Caki2 (cell line): ENCODE measurements at places on chromosomes 7 and 10.
A peak's percentile ranks its signal among the peaks of the same experiment; 100 is the strongest.

GRCh38 chr7:55299273-55299967 is 65.7 kb upstream of the LANCL2 start:
- no peak for DNase-seq

DNA sequence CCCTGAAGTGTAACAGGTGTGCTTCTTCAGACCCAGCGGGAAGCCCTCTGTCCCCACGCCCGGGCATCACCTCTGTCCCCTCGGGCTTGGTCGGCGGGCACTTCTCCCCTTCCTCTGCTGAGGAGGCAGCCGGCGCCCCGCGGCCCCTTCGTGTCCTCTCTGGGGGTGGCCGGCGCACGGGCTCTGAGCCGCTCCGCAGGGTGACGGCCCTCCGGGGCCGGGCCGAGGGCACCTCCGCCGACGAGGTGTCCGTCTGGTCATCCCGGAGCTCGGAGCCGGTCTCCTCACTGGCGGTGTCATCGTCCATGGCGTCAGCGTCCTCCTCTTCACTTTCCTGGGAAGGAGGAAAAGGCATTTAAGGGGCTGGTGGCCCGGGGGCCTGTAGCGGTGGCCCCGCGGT is 239.0 kb downstream of the SFMBT2 start:
- DNase-seq, result no peak

GRCh38 chr7:11450281-11450680 is 381.7 kb downstream of the THSD7A start:
- DNase-seq, result no peak

DNA sequence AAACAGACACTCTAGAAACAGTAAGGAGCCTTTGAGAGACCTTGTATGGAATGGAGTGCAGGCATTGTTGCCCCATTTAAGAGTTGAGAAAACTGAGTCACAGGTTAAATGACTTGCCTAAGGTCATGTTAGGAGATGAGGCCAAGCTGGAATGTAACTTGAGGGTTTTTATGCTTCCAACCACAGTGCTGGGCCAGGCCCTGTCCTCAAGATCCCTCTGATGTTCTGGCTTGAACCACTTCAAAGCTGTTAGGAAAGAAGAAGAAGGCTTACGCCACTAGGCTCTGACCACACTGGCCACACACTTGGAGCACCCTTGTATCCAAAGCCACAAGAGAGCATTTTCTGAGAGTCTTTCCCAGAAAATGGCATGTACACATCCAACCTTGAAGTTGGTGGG is 42.7 kb downstream of the PLAU start:
- no peak for DNase-seq

DNA sequence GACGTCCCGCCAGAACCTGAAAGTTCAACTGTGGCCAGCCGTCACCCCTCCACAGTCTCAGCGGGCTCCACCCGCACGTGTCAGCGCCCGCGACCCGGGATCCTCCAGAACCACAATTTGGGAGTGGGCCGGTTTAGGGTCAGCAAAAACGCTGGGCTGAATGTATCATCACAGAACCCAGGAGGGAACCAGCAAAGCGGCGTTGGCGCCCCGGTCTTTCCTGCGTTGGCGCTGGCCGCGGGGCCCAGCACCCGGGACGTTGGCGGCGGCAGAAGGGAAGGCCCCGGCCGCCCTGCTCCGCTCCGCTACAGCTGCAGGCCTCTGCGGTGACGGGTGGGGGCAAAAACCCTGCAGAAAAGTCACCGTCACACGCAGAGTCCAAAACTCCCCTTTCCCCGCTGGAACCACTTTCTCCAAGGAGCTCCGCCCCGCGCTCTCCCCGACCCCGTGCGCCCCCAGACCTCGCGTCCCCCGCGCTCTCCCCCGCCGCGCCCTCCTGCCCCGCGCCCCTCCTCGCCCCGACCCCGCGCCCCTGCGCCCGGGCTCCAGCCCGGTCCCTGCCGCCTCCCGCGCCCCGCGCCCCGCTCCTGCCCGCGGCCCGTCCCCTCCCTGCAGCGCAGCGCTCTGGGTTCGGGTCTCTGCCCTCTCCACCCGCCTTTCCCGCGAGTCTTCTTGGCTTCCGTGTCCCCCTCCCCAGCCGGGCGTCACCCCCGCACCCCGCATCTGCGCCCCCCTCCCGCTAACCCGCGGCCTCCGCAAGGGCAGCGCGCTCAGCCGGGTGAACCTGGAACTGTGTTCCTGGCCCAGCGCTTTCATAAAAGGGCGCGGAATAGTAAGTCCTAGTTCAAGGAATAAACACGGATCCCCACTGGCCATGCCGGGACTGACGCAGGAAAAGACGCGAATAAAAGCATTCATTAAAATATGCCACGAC is 24.0 kb upstream of the RNF32 start:
- no peak for DNase-seq

DNA sequence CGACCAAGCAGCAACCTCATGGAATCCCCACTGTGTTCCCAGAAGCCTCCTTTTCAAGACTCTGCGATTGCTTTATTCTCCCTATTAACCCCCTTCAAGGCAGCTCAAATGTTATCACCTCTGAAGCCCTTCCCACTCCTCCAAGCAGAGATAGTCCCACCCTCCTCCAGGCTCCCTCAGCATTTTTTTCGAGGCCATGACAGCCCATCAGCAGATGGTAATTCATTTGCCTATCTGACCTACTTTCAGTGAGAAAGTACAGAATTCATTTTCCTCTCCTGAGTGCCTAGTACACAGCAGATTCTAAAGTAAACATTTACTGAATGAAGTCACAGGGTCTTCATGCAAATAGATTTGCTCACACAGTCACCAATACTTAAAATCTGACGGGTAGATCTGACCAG is 47.8 kb downstream of the HERPUD2 start:
- no peak for DNase-seq

DNA sequence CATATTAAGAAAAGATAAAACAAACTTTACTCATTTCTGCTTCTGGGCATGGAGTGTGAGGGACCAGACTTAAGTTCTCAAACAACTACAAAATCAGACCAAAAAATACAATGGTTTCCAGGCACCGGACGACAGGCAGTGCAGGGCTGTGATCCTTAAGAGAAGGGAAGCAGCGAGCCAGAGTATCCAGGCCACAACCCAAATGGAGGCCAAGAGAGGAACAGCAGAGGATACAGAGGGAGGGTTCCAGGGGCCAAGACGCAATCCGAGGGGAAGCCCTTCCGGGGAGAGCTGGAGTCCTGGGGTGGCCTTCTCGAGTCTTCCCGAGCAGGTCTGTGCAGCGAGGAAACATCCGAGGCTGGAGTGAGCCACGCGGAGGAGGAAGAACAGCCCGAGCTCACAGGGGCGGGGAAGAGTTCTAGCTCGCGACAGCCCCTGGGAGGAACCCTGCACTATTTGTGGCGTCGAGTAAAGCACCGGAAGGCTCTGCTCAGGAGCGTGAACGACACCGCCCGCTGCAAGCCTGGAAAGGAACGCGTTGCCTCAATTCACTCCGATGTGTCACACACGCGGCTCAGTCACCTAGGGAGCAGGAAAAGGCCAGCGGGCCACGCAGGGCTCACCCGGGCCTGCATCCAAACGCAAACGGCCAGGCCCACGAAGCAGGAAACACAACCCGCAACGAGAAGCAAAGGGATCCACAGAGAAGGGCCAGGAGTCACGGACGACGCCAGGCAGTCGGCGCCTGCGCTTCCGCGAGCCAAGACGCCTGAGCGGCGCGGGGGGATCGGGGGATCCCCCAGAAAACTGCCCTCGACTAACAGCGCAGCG is 933 bp upstream of the RNF32 start:
- no peak for DNase-seq

- no peak for DNase-seq
These were observed 6.7 kb upstream of the PRSS37 start for GRCh38 chr7:141847996-141848395.

- DNase-seq, result peak; percentile 89
These were observed 127.8 kb downstream of the ICA1 start for GRCh38 chr7:8134089-8134733.

- no peak for DNase-seq
These were observed 539.5 kb downstream of the TCERG1L start for GRCh38 chr10:130772056-130772455.

GRCh38 chr7:94620703-94621118 is 35.2 kb downstream of the SGCE start:
- DNase-seq, result peak; percentile 83

- DNase-seq, result no peak
These were observed 485.1 kb downstream of the GLRX3 start for GRCh38 chr10:130621231-130621775.

GRCh38 chr7:137146012-137146455 is 197.5 kb downstream of the PTN start:
- DNase-seq, result peak; percentile 45

- no peak for DNase-seq
These were observed 392.4 kb downstream of the PLXNA4 start for GRCh38 chr7:132183781-132184380.

- DNase-seq, result peak; percentile 50
These were observed 39.5 kb upstream of the ANKRD1 start for GRCh38 chr10:90960355-90960814.

DNA sequence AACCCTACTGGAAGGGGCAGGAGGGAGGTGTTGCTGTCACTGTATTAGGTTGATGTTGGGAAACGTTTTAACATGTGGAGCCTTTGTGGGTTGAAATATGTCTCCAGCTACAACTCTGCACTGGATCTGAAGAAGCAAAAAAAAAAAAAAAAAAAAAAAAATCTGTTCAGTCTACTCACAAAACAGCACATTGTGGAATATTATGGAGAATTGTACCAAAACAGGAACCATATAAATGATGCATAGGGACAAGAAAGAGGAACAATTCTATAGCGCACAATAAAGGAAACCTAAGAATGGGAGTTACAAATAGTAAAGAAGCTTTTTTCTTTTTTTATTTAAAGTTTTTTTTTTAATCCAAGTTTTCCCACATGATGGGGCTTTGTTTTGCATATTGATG is 63.8 kb downstream of the CCSER2 start:
- no peak for DNase-seq

GRCh38 chr10:113628607-113629153 is 35.2 kb downstream of the NRAP start:
- no peak for DNase-seq

DNA sequence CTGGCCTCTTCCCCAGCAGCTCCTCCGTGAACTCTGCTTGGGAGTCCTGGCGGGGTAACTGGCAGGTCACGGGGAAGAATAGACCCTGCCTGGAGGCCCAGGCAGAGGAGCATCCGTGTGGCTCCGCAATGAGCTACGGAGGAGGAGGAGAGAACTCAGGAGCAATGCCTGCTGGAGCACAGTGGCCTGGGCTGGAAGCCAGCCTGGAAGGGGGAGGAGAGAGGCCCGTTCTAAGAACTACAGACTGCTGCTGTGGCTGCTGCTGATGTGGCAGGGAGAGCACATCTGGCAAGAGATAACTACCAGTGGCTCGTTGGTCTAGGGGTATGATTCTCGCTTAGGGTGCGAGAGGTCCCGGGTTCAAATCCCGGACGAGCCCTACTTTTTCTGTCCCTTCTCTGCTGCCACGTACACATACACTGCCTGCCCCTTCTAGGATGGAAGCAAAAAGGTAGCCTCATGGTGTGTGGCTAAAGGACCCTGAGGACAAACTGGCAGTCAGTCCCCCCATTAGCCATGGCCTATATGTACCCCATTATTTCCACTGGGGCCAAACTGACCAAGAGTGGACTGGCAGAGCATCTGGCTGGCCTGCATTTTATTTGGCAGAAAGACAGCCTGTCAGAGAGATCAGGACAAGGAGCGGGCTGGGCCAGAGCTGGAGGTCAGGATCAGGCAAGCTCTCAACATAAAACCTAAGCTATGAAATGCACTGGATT is 7.7 kb upstream of the OPN1SW start:
- DNase-seq, result no peak

- no peak for DNase-seq
These were observed 3.2 kb downstream of the TNS3 start for GRCh38 chr7:47578579-47579270.

DNA sequence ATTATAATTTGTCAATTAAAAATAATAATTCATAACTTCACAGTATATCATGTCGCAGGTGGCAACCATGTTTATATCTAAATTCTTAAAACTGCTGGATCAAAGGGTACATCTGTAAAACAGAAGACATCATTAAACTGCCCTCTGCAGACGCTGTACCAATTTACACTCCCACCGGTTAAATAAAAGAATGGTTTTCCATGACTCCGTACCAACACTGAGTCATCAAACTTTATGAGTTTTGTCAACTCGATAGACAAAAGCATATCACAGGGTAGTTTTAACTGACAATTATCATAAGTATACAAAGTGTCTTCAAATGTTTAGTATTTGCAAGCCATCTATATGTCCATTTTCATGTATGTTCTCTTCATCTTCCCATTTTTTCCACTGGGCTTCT is 5.7 kb upstream of the GSTK1 start:
- DNase-seq, result no peak

GRCh38 chr10:105063796-105064195 is 422.7 kb downstream of the SORCS3 start:
- DNase-seq, result peak; percentile 24

DNA sequence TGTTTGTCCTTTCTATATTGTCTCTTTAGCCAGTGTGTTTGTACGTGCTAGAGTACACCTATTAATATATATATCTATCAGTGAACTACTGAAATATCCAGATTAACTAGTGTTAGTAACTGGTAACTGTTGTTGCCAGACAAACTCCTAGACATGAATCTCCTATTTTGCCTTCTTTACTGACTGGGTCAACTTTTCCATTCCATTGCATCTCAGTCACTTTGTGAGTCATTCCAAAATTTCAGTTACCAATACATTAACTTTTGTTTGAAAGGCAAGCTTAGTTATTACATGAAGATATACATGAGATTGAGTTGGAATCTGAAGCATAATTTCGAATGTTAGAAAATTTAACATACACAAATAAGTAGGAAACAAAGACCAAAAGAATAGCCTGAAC is 51.4 kb downstream of the BTAF1 start:
- no peak for DNase-seq

GRCh38 chr10:25851548-25851947 is 82.5 kb upstream of the MYO3A start:
- no peak for DNase-seq

DNA sequence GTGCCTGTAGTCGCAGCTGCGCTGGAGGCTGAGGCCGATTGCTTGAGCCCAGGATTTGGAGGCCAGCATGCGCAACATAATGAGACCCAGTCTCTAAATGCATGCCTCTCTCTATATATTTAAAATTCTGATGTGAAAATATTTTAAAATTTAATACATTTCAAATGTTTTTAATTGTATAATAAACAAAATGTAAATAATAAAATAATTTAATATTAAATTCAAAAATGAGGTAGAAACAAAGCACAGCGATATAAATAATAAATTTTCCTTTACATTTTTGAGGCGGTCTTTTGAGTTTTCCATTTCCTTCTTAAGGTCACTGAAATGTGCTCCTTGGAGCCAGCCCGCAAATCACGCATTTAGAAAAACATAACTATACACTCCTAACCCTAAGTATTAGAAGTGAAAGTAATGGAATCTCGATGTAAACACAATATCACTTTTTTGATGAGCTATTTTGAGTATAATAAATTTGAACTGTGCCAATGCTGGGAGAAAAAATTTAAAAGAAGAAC is 523 bp upstream of the CDK1 start:
- DNase-seq, result no peak

- no peak for DNase-seq
These were observed 18.0 kb downstream of the MXI1 start for GRCh38 chr10:110225441-110225755.

GRCh38 chr10:4623200-4623599 is 202.8 kb upstream of the AKR1E2 start:
- DNase-seq, result no peak

DNA sequence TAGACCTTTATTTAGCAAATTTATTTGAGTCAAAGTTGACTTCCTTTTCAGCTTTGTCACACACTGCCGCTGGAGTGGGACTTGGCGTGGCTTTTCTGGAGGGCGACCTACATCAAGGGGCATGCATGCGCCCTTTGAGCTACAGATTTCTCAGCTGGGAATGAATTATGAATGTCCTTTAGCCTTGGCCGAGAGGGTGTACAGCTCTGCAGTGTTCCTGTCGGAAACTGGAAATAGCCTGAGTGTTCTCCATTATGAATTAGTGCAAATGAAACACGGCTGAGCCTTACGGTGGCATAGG is 79.7 kb downstream of the GLRX3 start:
- DNase-seq, result no peak
